Activated T-helper 9 cell treated with anti-CD3 and anti-CD28 coated beads, Interleukin-2, amount 50 U/mL, for 16 hours (primary cell): ENCODE measurements at places on chromosomes 3 and 15.

- DNase-seq, result no peak
These were observed 29.6 kb upstream of the FNDC3B start for GRCh38 chr3:172009803-172010202.

DNA sequence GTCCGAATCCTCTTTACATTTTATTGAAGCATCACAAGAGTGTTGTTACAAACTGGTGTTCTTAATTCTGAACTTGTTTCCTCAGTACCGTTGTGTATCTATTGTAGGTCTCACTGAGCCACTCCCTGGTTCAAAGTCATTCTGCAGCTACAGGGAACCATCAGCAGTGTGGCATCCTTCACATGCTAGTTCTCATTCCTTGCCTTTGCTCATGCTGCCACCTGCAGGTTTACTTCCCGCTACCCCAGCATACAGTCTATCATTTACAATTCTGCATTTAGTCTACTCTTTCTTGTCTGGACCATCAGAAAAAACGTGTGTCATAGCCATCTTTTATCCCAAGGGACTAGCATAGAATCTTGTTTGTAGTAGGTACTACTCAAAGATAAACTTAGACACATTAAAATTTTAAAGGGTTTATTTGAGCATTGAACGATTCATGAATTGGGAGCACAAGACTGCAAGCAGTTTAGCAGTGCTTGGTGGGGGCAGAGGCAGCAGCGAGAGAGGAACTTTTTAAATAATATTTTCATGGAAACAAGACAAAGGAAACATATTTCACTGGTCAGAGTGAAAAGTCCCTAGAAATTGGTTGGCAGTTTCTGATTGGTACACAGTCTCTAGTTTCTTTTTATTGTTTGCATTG is 402.1 kb downstream of the CADM2 start:
- no peak for DNase-seq

DNA sequence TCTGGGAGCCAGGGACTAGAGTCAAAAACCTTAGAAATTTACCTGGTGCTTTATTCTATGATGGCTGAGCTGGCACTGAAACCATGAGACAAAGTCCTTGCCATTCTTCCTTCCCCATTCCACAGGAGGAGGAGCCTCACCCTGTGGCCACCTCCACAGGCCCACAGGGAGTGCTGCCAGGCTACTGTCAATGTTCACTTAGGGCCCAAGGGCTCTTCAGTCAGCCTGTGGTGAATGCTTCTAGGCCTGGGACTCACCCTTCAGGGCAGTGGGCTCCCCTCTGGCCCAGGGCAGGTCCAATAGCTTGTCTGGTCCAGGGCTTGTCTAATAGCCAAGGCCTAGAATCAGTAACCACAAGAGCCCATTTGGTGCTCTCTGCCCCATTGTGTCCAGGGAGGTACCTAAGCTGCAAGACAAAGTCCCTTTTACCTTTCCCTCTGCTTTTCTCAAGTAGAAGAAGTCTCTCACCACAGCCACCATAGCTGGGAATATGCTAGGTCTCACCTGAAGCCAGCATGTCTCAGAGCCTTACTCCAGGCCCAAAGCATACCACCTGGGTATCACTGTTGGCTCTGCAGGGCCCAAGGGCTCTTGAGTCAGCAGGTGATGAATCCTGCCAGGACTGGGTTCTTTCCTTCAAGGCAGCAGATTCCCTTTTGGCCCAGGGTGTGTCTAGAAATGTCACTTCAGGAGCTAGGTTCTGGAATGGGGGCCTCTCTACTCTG is 61.8 kb upstream of the CHRNB4 start:
- no peak for DNase-seq

DNA sequence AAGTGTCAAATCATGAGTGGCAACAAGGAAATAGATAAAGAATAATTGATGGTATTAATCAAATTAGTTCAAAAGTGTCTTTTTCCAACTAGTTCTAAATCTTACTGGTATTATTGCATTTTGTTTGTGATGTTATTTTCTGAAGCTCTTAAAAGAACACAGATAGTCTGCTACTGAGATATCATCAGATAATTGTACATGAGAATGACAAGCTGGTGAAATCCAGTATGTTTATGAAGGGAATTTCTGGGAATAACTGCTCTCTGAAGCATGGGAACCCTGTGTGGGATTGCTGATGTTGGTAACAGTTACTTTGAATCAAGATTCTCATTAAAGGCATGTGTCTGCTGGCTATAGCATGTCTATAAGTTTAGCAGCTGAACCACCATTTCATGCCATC is 190.3 kb upstream of the CDIN1 start:
- DNase-seq, result no peak

DNA sequence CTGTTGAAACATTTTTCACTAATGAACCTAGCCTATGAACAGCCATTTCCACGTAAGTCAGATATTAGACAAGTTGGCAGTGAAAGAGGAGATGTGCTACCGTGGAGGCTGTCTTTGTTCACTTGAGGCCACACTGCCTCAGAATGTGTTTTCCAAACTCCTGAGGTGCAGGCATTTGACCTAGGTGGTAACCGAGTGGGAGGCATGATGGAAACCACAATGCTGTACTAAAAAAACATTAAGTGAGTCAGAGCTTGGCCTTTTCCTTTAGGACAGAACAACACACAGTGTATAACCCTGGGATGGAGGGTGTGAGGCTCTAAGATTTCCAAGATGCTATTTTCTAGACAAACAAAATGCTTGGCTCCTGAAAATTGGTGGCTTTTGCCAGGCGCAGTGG is 406.3 kb downstream of the SOX2 start:
- DNase-seq, result no peak

DNA sequence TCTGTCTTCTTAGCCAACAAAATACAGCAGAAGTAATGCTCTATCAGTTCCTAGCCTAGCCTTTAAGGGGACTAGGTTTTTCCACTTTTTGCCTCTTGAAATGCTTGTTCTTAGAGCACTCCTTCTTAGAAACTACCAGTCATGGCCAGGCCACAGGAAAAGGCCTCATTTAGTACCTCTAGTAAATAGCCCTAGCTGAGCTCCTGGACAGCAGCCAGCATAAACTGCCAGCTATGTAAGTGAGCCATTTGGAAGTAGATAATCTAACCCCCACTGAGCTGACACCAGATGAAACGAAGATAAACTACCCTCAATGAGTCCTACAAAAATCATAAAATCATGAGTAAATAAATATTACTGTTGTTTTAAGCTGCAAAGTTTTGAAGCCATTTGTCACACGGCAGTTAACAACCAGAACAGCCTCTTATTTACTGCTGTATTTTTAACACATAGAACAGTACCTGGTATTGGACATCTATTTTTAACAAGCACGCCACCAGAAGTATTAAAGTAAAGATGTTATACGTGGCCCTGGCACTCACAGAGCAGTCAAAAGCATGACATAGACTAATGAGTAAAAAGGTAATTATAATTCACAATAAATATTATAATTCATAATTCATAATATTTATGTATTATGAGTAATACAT is 12.0 kb downstream of the TBC1D5 start:
- no peak for DNase-seq

DNA sequence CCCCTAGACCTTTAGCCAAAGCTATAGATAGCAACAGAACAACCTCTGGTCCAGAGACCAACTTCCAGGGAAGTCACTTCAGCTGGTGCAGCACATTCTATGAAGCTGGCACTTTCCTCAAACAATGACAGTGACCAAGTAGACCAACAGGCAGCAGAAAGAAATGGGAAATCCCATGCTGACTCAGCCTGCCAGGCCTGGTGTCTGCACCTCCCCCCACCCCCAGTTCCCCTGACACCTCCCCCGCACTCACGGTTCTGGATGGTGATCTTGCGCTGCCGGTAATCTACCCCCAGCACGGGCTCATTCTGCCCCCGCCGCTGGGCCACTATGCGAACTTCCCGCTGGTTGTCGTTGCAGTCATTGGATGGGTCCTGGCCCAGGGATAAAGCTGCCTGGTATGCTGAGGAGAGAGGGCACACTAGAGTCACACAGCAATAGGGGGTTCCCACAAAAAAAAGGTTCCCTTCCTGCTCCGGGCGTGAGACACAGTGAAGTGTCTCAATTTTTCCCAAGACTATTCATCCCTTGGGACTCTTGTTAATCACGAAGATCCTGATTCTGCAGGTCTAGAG is 17.0 kb downstream of the ILDR1 start:
- DNase-seq, result no peak

- no peak for DNase-seq
These were observed 5.2 kb upstream of the CLK3 start for GRCh38 chr15:74610302-74610951.

GRCh38 chr3:149134575-149134974 is 5.1 kb downstream of the HPS3 start:
- DNase-seq, result no peak

DNA sequence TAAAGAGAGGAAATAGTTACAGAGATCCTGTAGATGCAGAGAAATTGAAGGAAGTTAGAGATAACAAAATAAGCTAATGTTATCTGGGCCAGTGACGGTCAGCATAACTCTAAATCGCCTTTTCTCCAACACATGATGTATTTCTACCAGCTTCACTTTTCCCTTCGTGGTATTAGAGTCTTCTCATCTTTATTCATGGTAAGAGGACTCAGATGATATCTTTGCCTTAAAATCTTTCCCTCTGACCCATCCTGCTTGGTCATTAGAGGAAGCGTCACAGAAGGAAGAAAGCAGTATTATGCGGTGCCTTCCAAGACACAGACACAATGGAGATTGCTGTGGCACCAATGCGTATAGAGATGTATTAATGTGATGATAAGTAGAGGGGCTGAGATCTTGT is 320.7 kb upstream of the GOLIM4 start:
- DNase-seq, result no peak

- DNase-seq, result no peak
These were observed 24.4 kb downstream of the MAGEF1 start for GRCh38 chr3:184687363-184688015.

DNA sequence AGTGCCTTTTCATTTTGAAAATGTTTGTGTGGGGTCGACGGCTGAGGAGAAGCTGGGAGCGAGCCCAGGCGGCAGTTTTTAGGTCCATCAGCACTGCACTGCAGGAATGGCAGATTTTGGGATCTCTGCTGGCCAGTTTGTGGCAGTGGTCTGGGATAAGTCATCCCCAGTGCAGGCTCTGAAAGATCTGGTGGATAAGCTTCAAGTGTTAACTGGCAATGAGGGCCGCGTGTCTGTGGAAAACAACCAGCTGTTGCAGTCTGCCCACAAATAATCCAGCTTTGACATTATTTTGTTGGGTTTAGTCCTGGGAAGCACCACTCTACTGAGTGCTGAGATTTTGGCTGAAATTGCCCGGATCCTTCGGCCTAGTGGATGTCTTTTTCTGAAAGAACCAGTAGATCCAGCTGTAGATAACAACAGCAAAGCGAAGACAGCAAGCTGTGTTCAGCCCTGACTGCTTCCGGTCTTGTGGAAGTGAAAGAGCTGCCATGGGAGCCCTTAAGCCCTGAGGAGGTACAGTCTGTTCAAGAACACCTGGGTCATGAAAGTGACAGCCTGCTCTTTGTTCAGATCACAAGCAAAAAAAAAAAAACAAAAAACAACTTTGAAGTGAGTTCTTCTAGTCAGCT is 13.1 kb upstream of the ANP32A start:
- DNase-seq, result no peak

GRCh38 chr3:187929112-187929816 is 184.0 kb upstream of the BCL6 start:
- no peak for DNase-seq

DNA sequence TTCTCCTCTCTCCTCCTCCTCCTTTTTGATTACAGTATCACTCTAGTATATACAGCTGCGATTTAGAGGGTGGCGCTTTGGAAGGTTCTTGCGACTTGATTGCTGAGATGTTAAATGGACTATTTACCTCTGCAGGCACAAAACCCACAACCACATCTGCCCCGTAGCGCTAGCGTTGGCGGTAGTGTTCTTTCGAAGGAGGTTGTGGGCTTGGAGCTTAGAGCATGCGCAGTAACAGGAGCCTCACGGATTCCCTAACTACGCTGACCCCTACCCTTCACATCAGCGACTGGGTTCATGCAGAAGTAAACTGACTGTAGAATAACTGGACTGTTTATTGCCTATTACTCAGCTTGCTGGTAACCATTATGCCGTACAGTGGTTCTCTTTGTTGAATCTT is 58.0 kb downstream of the CGGBP1 start:
- no peak for DNase-seq

GRCh38 chr3:4474683-4475490 is 7.8 kb upstream of the SUMF1 start:
- no peak for DNase-seq

GRCh38 chr15:26590676-26591075 is 182.2 kb downstream of the GABRB3 start:
- no peak for DNase-seq

GRCh38 chr15:80846031-80846815 is 67.1 kb downstream of the CEMIP start:
- no peak for DNase-seq

DNA sequence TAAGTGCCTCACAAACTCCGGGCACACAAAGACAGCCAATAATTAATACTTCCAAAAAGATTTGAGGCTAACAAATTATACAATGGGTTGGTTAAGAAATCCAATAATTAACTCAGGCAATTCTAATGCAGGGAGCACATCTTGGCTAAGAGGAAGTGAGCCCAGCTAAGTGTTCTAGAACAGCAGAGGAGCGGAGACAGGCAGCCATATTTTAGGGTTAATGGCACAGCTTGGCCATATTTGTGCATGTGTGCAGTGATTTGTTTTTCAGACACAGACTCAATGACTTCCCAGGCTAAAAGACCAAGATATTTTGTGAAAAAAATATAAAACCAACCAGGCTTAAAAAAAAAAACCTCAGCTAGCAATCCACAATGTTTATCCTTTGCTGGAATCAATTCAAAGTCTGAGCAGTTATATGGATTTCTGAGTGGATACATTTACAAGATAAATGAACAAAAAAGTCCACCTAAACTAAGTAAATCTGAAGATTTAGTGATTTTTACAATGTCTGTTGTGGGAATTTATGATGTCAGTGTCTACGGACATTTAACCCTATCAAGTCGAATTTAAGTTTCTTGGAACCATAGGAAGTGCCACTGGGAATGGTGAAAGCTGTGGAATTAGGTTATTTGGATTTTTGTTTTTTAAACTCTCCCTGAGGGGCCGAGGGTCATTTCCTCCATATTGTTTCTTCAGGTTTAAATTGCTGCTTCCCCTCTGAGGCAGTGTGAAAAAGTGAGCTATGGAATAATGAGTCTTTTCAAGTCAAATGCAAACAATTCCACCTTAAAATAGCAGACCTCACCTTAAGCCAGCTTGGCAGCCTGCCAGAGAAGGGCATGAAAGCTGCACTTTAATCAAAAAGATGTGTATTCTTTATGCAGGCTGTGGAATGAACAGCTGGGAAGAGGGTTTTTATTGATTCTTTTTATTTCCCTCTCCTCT is 413.7 kb upstream of the TBL1XR1 start:
- DNase-seq, result no peak

GRCh38 chr3:171704002-171704401 is 106.3 kb downstream of the PLD1 start:
- no peak for DNase-seq

DNA sequence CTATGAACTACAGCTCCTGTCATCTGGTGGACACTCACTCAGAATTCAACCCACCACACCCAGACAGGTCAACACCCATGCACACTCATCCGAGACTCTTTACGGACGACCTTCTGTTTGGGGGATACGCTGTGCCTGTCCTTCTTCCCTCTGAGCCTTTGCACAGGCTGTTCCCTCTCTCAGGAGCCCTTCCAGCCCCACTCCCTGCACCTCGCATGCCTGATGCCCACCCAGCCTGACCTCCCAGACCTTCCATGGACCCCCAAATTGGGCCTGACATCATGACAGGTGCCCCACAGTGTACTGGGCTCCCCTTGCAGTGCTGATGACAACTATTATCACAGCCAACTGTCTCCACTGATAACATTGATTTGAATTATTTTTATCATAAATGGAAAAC is 135.8 kb downstream of the NSMCE3 start:
- no peak for DNase-seq

- DNase-seq, result no peak
These were observed 238.2 kb upstream of the HES1 start for GRCh38 chr3:193897731-193898180.
